ENCODE measurements at places on chromosomes 12 and 14. TPM values are rescaled to one million over a fixed set of nuclear protein-coding genes. Genes with fewer than 3 reads are reported as not detected.

Gene MSI1
- total RNA-seq, result not detected

Gene RD3L
- not detected for total RNA-seq

Gene IAPP
- not detected for total RNA-seq

Gene KRT71
- not detected for total RNA-seq

Gene CABP1
- 2.1 TPM for total RNA-seq

Gene KCNH3
- 0.09 TPM for total RNA-seq

Gene ADGRD1
- 10.2 TPM for total RNA-seq

Gene OTX2
- total RNA-seq, result not detected

Gene KRT6A
- 22.8 TPM for total RNA-seq

Gene PIP4K2C
- total RNA-seq, result 8.8 TPM

Gene CEBPE
- not detected for total RNA-seq

Gene REP15
- total RNA-seq, result 0.43 TPM

Gene TAS2R43
- total RNA-seq, result 1.3 TPM

Gene KRT76
- total RNA-seq, result not detected

Gene PPP4R3A
- 53.4 TPM for total RNA-seq

Gene TGM1
- 1.6 TPM for total RNA-seq

Gene ATL1
- total RNA-seq, result 7.0 TPM

Gene HCAR1
- total RNA-seq, result 0.09 TPM

Data from smooth muscle cell of bladder (primary cell).